ENCODE measurements at places on chromosomes 5 and 9. TPM values are rescaled to one million over a fixed set of nuclear protein-coding genes. Genes with fewer than 3 reads are reported as not detected.

Gene LMBRD2
- 1.2 TPM for polyA plus RNA-seq

Gene PHF2
- 16.7 TPM for polyA plus RNA-seq

Gene PCDHA10
- polyA plus RNA-seq = not detected

Gene NEUROG1
- polyA plus RNA-seq = not detected

Gene MAMDC4
- 25.3 TPM for polyA plus RNA-seq

Gene BHMT2
- 3.0 TPM for polyA plus RNA-seq

Gene C5orf63
- polyA plus RNA-seq = 6.4 TPM

Gene SLC27A6
- polyA plus RNA-seq = not detected

Gene HIGD2A
- 457 TPM for polyA plus RNA-seq

Gene KCNV2
- polyA plus RNA-seq = not detected

Gene FCN2
- 0.12 TPM for polyA plus RNA-seq

Gene SUSD3
- polyA plus RNA-seq = 0.92 TPM

Gene TSPAN17
- polyA plus RNA-seq = 37.7 TPM

Gene TYRP1
- polyA plus RNA-seq = 0.09 TPM

Gene UBE2QL1
- polyA plus RNA-seq = 0.23 TPM

Gene TMEM171
- polyA plus RNA-seq = 46.8 TPM

Gene SPATA31D4
- polyA plus RNA-seq = not detected
